ENCODE measurements at places on chromosomes 16 and 17.

GRCh38 chr16:81204798-81205680 lies 33.5 kb upstream of the BCO1 start:
- no peak for DNase-seq

DNA sequence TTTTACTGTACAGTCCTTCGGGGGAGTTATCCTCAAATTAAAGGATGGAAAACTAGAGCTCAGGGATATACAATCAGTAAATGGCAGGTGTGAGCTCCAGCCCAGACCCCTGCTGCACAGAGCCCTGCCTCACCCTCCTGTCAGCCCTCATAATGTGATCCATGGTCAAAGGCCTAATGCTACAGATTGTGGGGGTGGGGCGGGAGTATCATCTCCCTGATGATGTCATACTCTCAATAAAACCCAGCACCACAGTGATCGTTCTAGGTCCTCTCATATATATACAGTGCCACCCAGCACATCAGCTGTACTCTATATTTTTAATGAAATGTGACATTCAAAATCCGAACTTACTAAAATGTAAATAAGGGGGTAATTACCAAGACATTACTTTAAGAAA lies 61.5 kb downstream of the SLC39A11 start:
- no peak for DNase-seq

DNA sequence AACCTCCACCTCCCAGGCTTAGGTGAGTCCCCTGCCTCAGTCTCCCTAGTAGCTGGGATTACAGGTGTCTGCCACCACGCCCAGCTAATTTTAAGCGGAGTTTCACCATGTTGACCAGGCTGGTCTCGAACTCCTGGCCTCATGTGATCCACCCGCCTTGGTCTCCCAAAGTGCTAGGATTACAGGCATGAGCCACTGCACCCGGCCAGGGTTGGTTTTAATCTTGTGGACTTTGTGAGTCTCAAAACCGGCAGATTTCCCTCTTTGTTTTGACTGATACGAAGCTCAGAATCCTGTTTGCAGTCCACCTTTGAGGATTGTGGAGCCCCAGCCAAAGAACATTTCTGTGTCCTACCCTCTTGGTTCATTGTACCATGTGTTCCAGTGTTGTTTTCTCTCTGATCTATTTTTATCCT lies 16.4 kb upstream of the CPSF4L start:
- DNase-seq, result no peak

DNA sequence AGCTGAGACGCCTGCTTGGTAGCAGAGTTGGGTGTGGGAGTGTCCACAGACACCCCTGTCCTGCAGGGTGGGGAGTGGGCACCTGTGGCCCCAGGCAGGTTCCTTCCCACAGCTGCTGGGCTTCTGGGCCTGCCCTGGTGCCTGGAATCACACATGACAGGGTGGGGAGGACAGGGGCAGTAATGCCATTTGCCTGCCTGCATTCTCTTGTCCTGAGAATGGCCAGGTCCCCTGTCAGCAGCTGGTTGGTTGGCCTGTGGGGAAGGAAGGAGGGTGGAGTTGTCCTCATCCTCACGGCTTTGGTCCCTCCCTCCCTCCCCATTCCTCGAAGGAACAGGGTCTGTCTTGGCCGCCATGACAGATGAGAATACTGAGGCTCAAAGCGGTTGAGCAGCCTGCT lies 5.2 kb downstream of the PRSS53 start:
- DNase-seq, result no peak

GRCh38 chr16:21997697-21998480 lies 3.0 kb downstream of the PDZD9 start:
- no peak for DNase-seq

DNA sequence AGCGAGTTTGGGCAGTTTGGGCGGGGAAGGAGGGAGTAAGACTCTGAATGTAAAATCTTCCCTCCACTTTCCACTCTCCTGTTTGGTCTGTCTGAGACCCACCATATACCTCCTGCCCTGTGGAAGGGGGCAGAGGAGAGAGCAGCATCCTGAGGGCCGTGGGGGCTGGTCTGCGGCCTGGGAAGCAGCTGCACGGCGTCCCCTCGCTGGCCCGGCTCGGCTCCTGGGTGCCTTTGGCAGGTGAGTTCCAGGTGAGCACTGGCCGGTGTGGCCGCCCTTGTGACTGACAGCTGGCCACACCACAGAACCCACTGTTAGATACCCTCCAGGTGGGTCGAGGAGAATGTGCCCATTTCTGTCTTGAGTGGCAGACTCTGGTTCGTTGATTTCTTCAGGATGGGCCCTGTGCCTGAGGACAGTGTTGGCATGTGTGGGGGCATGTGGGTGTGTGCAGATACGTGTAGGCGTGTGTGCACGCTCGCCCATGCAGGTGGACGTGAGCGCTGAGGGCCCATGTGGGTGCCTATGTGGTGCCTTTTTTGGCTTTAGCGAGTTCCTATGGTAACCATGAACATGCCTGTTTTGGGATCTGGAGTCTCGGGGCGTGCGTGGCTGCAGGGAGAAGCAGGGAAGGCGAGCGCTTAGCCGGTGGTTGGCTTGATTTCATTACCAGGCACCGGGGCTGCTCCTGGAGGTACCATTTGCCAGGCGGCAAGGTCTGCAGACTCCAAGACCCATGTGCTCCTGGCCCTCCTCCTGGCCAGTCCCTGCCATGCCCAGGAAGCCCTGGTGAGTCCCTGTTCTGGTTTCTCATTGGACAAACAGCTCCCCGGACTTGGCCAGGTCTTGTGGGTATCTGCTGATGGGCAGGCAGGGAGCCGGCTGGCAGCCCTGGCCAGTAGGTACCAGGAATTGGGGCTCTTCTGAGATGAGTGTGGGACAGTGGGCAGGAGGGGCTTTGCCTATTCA lies 12.4 kb downstream of the RAP1GAP2 start:
- no peak for DNase-seq

GRCh38 chr16:51134269-51134812 lies 16.7 kb downstream of the SALL1 start:
- no peak for DNase-seq

- no peak for DNase-seq
These were observed 324.1 kb downstream of the HAPSTR1 start for GRCh38 chr16:9415545-9415944.

GRCh38 chr17:60107526-60108257 lies 29.0 kb upstream of the HEATR6 start:
- no peak for DNase-seq

DNA sequence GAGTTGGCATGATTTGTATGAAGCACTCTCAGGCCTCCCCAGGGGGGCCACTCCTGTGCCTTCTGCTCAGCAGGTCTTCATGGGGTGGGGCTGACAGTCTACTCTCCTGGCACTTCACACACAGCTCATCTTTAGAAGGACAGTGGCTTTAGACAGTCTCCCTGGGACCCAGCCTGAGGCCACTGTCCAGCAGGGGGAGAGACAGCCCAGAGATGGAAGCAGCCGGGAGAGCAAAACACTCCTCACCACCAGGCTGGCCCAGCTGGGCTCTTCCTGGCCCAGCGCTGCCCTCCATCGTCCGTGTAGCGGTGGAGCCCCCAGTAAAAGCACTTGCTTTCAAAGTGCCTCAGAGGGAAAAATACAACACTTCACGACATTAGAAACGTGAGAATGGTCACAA lies 62.0 kb upstream of the CRHR1 start:
- no peak for DNase-seq

DNA sequence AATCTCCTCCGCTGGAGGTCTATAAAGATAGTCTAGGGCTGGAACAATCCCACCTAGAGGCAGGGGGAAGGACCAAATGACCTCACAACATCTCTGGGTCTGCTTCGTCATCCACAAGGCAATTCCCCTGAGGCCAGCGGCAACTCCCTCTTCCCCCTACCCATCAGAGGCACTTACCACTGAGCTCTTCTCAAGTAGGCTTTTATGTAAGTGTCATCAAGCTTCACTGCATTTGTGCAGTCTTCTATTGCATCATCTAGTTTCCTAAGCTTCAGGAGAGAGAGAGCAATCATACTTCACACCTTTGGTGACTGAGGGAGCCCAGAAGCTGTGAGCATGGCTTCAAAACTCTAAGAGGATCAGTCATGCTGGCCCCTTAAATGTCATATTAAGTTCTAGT lies 21.0 kb downstream of the CNP start:
- DNase-seq, result no peak

Data from activated effector memory CD4-positive, alpha-beta T cell treated with Interleukin-2 at 50 U/mL for 16 hours (primary cell).